ENCODE measurements at places on chromosomes 2 and 18.

GRCh38 chr2:85340034-85340892 is 12.5 kb upstream of the TGOLN2 start:
- no peak for DNase-seq

GRCh38 chr18:31206071-31206470 is 43.4 kb upstream of the DSC1 start:
- no peak for DNase-seq

GRCh38 chr2:116917196-116917595 is 897.3 kb upstream of the DDX18 start:
- DNase-seq, result no peak

- no peak for DNase-seq
Observed at GRCh38 chr2:240442891-240443715, 7.6 kb downstream of the GPC1 start.

- DNase-seq, result no peak
Observed at GRCh38 chr2:158124896-158125295, 23.2 kb downstream of the UPP2 start.

DNA sequence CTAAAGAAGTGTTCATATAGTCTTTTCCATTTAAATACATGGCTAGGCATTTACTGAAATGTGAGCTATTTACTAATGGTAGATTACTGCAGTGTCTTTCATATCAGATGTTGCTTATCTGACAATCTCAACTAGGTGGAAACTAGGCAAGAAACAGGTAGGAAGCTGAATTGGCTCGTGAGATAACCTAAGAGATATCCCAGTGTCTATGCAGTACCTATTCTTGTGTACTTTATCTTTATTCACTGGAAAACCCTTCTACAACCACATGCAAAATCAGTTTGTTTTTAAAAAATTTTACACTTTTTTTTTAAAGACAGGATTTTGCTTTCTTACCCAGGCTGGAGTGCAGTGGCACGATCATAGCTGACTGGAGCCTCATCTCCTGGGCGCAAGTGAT is 63.8 kb downstream of the PLCL1 start:
- no peak for DNase-seq

GRCh38 chr2:48711343-48711742 is 44.2 kb downstream of the LHCGR start:
- no peak for DNase-seq

DNA sequence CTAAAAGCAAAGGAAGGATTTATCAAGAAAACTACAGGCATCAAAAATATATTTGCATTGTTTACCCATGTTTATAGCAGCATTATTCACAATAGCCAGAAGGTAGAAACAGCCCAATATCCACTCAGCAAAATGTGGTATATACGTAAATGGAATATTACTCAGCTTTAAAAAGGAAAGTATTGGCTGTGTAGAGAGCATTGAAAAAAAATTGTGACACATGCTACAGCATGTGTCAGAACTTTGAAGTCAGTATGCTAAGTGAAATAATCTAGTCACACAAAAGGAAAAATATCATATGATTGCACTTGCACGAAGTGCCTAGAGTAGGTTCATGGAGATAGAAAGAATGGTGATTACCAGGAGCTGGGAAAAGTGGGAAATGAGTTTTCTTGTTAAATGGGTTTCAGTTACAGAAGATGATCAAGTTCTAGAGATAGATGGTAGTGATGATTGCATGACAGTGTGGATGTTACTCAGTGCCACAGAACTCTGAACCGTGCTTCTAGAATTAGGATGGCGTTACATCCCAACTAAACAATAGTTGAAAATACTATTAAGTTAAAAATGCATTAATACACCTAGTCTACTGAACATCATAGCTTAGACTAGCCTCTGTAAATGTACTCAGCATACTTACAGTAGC is 20.1 kb downstream of the ANKRD12 start:
- no peak for DNase-seq

- no peak for DNase-seq
Observed at GRCh38 chr2:190836767-190837166, 43.9 kb upstream of the GLS start.

DNA sequence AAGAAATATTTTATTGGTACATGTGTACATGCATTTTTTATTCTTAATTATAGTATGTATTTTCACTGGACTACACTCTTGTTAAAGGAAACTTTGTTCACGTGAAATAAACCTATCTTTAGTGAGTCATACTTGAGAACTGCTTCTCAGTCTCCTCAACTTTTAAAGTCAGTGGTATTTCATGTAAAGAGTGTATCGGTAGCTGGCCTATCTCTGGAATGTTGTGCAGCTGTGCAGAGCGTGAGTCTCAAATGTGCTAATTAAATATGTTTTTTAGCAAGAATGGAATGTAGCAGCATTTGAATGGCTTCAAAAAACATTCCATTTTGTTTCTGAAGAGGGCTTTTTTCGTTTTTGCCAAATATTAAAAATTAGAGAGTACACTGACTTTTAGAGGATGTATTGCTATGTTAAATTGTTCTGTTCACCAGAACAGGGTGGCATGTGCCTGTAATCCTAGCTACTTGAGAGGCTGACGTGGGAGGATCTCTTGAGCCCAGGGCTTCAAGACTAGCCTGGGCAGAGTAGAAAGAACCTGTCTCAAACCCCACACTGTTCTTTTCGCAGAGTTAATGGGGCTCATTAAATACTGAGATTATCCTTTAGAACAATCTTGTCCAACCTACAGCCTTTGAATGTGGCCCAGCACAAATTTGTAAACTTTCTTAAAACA is 14.3 kb downstream of the SPTBN1 start:
- no peak for DNase-seq

DNA sequence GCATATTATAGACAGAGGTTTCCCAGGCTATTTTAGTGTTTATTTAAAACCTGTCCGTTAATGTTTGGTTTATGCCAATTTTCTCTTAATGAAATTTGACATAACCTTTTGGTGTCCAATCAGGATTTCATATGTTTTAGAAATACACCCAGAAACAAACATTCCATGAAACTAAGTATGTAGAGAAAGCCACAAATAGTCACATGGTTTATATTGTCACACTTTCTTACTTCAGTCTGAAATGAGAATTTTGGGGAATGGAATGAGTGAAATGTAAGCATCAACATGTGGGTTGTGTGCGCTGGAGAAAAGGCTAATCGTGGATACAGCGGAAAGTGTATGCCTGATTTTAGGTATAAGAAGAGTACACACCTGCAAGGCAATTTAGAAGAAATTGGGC is 277.0 kb upstream of the RAB12 start:
- DNase-seq, result no peak

DNA sequence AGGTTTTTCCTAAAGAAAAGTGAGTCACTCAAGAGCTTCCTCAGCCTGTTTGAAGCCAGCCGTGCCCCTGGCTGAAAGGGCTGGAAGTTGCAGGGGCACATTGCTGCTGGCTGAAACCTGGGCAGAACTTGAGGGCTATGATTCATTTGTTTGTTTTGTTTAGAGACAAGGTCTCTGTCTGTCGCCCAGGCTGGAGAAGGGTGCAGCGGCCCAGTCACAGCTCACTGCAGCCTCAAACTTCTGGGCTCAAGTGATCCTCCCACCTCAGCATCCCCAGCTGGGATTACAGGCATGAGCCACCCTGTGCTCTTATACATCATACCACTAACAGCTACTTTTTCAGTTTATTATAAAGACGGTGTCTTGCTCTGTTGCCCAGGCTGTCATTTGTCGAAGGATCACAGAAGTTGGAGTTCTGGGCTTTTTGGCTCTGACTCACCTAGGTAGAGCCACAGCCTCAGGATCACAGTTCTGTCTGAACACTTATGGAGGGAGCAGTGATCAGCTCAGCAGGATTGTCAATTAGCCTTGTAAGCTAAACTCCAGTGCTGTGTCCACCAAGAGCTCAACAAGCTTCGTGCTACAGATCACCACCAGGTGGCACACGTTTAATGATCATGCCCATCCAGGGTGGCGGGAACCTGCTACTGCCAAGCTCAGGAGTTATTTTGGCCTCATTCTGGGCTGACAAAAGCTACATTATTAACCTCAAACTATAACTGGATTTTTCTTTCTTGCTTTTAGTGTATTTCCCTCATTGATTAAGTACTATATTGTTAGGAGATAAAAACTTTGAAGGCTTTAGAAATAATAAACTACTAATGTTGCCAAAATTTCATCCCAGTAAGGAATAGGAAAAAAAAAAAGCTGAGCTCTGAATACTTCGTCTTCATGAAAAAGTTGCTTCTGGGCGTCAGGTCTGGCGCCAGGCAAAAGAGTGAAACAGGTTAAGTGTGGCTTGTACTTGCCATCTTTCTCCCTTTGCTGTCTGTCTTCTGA is 57.9 kb downstream of the ARHGEF33 start:
- DNase-seq, result peak; percentile 83

GRCh38 chr2:125033871-125034270 is 1008.8 kb downstream of the CNTNAP5 start:
- no peak for DNase-seq

DNA sequence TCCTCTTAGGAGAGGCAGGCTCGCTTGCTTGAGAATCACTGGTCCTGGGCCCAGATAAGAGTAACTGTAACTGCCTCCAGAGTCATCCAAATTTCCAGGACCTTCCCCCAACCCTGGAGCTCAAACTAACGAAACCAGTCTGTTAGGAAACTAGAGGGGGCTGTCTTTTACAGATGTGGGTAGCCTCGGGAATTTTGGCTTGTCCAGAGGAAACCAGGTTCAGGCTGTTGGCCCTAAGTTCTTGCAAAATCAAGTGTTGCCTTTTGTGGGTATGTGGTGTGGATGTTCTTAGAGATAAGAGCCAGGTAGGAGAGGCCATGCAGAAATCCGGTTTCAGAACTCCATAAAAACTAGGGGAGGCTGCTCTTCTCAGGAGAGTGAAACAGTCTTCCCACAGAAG is 125.0 kb upstream of the DLX2 start:
- DNase-seq, result no peak

DNA sequence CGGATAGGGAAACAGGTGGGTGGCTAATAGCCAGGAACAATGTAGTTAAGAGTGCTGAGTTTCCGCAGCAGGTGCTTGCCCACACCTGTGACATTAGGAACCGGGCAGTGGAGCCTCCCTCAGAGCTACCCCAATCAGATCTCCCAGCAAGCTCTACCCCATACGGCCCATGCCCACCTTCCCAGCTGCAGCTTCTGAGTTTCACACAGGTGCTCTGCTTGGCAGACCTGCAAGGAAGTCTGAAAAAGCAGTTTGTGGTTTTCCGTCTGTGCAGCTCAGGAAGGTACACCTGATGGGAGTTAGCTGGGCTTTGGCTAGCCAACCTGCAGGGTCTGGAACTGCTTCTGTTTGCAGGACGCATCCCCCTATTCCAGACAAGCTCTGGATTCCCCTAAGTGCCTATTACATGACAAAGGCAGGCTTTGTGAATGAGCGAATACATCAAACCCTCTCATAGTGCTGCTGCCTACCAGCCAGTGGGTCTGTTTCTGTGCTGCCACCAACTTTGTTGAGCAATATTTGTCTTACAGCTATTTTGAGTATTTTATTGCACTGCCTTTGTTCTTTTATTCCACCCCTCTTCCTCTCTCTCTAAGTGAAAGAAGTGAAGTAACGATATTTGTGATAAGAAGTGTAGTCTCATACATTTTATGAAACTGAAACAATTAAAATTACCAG is 24.7 kb upstream of the CEP68 start:
- peak; percentile 34 for DNase-seq

GRCh38 chr18:26482569-26482968 is 65.8 kb downstream of the KCTD1 start:
- peak; percentile 34 for DNase-seq

DNA sequence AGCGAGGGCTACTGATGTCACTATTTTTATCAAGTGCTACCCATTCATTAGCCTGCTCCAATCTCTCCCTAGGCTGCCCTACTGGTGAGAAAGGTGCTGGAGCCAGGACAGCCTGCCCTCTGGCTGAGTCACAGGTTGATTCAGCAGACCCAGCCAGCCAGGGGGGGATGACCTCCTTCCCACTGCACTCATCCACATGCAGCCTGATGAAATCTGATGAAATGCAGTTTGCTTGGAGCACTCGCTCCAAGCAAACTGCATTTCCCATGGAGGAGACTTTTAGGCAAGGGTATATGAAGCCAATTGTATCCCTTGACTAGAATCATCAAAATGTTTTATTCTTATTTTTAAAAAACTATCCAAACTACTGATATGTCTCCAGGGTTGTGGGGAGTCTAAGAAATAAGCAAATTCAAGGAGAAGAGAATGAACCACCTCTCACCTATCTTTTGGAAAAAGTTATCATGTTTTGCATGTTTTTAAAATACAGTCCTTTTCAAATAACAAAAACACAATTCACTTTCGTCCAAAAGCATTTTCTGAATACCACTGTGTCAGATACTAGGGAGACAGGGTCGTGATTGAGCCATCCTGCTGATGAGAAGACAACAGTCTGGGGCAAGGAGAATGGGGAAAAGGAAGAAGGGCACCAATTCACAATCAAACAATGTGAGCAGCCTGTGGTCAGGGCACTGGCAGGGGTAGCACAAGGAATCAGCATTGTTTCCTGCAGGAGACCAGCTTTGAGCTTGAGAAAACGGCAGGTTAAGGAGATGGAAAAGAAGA is 128.3 kb downstream of the AFF3 start:
- peak; percentile 42 for DNase-seq

- DNase-seq, result no peak
Observed at GRCh38 chr2:195651046-195651445, 6.0 kb upstream of the SLC39A10 start.

GRCh38 chr2:102168026-102168771 is 18.6 kb upstream of the IL1RL2 start:
- no peak for DNase-seq

- no peak for DNase-seq
Observed at GRCh38 chr2:151729837-151730236, 4.4 kb downstream of the NEB start.

- no peak for DNase-seq
Observed at GRCh38 chr18:2515171-2515787, 56.0 kb downstream of the METTL4 start.

- no peak for DNase-seq
Observed at GRCh38 chr18:23998820-23999219, 15.7 kb upstream of the TTC39C start.

GRCh38 chr18:46652372-46652771 is 4.6 kb downstream of the LOXHD1 start:
- no peak for DNase-seq

DNA sequence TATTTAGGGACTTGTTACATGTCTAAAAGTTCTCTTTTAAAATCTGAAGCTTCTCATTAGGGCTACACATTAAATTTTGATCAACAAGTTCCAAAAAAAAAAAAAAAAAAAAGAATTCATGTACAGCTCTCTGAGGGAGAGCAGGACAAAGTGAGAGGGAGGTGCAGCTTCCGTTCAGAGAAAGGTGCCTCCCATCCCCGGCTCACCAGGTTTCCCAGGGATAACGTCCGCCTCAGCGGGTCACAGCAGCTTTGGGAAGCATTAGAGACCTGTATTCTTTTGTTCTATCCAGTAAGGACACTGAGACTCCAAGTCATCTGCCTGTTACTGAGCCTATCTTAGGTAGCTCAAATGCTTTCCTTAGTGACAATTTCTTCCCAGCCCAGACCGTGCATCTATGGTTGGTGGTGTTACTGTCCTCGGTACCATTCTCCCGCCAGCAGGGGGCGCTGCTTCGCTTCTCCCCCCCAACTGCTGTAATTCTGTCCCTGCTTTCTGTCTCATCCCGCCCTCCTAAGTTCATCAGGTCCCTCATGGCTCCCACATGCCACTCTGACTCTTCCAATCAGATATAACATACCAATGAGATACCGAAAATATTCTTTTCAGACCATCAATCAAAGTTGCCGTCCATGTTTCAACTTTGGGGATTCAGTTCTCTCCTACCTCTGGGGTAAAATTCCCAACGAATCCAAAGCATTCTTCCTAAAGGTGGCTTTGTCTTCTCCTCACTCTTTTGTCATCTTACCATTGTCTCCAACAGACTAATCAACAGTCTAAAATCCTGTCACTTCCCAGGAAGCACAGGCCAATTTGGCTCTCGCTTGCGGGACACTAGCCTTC is 466.5 kb downstream of the METTL4 start:
- DNase-seq, result peak; percentile 61

- no peak for DNase-seq
Observed at GRCh38 chr2:240236217-240237111, 96.0 kb upstream of the OTOS start.

Measured in Caco-2 (cell line).